ENCODE measurements at places on chromosomes 7 and 10.

GRCh38 chr10:89025453-89025852 is 34.9 kb downstream of the FAS start:
- DNase-seq = no peak

DNA sequence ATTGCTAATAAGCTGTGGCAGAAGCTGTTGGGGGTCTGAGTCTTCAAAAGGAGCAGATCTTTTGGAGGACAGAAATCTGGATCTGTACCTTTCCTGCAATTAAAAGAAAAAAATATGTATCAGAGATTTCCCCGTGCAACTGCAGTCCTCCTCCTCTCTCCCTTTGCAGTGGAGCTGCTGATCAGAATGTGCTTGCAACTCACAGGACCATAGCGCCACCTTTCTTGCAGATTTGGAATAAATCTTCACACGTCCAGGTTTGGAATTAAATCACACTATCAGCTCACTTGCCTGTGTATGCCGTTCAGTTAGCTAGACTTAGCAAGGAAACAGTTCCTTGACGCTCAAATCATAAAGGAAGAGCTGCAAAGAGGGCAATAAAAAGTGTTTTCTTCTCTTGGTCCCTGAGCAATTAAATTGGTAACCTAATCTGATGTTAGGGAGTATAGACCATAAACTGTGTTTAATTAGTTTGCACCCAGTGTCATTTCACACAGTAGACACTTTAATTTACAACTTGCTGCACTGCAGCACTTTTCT is 77.4 kb downstream of the PON1 start:
- DNase-seq = peak; percentile 2

DNA sequence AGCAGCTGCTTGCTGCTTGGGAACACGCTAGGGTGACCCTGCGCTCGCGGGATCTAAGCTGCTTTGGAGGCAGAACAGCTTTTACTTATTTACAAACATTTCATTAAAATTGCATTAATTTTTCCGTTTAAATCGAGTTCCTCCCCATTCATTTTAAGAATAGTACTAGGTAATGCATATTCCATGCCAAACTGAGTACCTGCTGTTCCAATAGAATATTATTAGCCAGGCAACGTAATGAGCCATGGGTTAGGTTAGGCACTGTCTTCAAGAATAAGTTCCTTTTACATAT is 860 bp downstream of the EXOC6 start:
- DNase-seq = no peak

DNA sequence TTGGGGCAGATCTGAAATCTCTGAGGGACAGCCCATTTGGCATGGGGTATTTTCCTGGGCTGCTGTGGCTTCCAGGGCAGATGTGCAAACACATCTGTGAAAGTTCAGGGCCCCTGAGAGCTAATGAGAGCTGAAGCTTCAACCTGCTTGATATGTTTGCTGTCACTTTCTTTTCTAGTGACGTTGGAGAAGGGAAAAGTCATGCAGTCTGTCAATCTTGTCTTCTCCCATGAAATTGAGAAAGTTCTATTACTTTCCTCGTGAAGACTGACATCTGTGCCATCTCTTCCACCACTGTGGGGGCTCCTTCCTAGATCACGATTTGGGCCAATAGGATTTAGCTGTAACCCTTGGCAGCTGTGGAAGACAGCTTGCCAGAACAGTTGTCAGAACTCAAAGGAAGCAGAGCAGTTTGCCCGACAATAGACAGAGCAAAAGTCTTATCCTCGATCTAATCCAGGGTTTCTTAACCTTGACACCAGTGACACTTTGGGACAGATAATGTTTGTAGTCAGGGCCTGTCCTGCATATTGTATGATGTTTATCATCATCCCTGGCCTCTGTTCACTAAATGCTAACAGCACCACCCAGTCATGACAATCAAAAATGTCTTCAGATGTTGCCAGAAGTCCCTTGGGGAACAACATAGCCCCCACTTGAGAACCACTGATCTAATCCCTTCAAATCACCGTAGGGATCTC is 586.5 kb downstream of the LRMDA start:
- no peak for DNase-seq

DNA sequence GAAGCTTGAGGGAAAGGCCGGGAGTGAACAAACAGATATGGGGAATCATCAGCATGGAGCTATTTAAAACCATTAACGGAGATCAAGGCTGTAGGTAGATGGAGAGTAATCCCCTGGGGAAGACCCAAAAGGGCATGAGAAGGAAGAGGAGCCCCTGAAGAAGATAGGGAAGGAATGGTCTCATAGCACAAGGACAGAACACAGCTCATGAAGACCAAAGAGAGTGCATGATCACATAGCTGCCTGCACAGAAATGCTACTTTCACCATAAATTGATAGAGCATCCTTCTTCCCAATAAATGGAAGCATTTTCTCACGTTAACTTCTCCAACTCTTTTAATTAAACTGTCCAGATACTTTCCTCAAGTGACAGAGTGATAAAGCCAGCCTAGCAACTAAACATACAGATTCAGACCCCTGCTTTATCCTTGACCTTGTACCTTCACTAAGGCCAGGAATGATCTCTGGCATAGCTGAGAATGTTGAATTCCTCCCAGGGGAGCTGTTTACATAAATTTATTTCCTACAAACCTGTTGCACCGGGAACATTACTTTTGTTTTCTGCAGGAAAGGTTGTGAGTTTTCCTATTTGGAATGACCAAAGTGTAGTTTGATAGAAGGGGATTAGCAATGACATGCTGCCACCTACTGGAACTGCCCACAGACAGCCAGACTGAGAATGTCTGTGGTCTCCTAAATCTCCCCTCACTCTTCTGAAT is 110.8 kb upstream of the LRGUK start:
- no peak for DNase-seq

DNA sequence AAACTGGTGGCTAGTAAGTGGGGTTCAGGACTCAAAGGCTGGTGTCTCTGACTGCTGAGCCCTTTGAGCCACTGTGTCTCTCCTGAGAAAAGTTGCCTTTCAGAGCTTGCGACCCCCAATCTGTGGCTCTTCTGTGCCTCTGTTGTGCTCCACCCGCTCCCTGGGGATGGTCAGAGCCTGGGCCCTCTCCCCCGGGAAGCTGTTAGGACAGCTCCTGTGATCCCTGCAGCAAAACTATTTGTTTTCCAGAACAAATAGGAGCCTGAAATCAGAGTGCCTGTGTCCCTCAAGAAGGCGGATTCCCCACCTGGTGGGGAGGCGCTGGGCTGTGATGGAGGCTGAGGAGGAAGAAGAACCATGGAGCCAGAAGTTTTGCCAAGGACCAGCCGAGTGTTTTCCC is 56.4 kb upstream of the MXI1 start:
- no peak for DNase-seq
